GM19239 (cell line): ENCODE measurements at places on chromosomes 4 and X.

DNA sequence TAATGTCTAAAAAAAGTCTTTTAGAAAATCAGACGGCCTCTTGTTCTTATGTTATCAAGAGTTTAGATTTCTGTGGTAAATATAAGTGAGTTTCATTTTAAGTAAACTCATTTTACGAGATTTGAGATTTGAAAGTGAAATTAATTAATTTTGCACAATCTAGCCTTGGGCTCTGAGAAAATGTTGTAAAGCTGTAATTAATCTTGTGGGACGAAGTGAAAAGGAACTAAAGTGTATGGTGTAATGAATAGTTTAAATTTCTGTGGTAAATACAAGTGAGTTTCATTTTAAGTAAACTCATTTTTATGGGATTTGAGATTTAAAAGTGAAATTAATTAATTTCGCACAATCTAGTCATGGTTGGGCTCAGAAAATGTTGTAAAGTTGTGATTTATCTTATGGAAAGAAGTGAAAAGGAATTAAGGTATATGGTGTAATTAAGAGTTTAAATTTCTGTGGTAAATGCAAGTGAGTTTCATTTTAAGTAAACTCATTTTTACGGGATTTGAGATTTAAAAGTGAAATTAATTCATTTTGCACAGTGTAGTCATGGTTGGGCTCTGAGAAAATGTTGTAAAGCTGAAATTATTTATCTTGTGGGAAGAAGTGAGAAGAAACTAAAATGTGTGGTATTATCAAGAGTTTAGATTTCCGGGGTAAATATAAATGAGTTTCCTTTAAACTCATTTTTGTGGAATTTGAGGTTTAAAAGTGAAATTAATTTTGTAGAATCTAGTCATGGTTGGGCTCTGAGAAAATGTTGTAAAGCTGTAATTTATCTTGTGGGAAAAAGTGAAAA, 1.6 kb downstream of the SCML1 start:
- no peak for DNase-seq

GRCh38 chr4:157389741-157390140, 169.2 kb downstream of the GRIA2 start:
- DNase-seq = no peak

- no peak for DNase-seq
Measured at GRCh38 chr4:2949782-2950125, 13.5 kb downstream of the NOP14 start.

DNA sequence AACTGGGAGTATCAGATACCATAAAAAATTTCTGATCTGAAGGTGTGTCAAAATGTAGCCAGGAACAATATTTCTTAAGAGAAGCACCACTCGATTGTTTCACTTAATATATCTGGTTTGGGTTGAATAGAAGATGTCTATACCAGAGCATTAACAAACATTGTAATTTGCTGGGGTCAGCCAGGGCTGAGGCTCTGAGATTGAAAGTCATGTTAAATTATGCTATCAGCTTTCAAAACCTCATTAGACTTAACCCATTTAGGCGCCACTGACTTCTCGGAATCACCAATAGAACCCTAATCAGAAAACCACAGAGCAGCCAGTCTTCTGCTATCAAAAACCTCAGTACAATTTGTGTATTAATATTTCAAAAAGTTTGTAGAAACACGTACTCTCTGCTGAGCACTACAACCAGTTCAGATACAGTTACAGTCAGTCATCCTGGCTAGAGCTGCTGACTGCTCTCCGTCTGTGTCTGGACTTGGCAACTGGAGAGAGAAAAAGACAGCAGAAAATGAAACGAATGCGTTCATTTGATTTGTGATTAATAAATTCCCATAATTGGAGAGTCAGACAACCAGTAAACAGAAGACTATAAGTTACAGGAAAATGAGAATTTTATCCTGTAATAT, 848.6 kb upstream of the PABPC4L start:
- DNase-seq = no peak

- no peak for DNase-seq
Measured at GRCh38 chr4:89899152-89899551, 4.5 kb downstream of the MMRN1 start.

DNA sequence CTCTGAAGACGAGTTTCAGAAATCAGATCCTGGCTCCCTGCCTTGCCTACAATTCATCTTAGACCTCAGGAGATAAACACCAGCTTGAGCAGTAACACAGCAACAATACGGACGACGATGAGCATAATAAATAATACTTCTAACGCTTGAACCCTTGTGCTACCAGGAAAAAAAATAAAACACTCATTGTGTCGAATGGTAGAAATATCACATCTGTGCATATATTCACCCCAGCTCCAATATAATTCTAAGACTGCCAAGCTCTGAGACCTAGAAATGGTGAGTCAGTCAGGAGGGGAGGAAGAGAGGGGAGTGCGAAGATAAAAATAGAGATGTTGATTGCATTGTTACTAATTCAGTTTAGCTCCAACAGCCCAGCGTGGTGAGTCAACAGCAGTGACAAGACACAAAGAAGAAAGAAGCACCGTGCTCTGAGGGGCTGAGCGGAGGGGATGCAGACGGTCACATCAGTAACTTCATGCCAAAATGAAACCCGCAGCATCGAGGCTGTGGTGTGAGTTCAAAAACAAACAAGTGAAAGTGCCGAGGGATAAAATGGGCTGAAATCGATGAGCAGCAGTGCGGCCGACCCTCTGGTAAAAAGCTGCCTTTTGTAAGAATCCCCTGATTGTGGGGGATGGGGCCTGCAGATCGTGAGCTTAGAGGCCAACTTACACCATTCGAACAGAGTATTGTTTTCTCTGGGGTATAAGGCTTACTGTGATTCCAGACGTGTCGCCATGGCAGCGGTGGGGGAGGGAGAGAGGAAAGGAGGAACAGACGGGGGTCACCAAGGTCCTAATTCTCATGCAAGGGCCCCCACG, 150.4 kb downstream of the MGST2 start:
- DNase-seq = no peak

DNA sequence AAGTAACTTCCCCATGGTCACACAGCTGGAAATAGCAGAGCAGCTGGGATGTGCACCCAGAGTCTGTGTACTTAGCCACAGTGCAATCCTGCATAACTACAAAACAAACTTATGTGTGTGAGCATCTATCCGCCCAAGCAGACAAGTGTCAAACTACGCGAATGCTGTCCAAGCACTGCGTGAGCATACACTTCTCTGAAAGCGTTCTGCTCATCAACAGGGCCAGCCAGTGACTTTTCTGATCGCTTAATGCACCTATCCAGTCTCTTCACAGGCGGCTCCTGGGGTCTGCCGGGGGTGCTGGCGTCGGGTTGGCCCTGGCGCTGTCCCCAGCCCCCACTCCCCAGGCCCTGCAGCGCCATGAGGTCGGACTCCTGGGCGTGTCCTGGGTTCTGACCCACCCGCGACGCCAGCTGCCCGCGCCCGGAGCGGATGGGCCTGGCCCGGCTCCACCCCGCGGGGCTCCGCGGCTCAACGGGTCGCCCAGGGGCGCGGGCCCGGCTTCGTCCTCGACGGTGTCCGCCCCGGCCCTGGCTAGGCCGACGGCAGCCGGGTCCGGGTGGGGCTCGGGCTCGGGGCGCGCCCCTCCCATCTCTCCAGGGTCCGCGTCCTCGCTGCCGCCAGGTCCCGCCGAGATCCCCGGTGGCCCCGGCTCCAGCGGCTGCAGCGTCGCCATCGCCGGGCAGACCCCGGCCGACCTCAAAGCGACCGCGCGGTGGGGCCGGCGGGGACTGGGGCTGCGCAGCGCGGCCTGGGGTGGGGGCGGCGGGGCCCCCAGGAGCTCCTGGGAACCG, 1.3 kb upstream of the ZNF141 start:
- no peak for DNase-seq

- no peak for DNase-seq
Measured at GRCh38 chr4:149343614-149344013, 472.0 kb downstream of the IQCM start.

- no peak for DNase-seq
Measured at GRCh38 chr4:121980643-121981042, 28.8 kb upstream of the TRPC3 start.

DNA sequence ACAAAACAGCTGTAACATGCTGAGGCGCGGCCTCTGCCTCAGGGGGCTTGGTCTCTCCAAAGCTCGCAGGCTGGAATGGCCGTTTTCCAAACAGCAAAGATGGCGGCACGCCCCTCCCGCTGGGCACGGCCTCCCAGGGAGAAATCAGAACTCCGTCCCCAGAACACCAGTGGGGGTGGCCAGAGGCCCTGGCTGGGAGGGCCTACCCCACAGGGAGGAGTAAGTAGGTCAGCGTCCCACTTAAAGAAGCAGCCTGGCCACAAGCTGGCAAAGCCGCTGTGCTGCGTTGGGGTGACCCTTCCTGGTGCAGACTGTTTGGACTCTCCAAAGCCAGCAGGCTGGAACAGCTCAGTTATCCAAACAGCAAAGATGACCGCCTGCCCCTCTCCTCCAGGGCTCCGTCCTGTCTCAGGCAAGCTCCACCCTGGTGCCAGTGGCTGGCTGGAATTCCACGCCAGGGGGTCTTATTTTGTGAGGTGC, 862.8 kb downstream of the TRIML1 start:
- no peak for DNase-seq

GRCh38 chr4:47032405-47033106, 1.2 kb downstream of the GABRB1 start:
- DNase-seq = peak; percentile 35

GRCh38 chr4:38004062-38004461, 43.9 kb downstream of the PTTG2 start:
- DNase-seq = no peak
